ENCODE measurements at places on chromosomes 16 and 17.

DNA sequence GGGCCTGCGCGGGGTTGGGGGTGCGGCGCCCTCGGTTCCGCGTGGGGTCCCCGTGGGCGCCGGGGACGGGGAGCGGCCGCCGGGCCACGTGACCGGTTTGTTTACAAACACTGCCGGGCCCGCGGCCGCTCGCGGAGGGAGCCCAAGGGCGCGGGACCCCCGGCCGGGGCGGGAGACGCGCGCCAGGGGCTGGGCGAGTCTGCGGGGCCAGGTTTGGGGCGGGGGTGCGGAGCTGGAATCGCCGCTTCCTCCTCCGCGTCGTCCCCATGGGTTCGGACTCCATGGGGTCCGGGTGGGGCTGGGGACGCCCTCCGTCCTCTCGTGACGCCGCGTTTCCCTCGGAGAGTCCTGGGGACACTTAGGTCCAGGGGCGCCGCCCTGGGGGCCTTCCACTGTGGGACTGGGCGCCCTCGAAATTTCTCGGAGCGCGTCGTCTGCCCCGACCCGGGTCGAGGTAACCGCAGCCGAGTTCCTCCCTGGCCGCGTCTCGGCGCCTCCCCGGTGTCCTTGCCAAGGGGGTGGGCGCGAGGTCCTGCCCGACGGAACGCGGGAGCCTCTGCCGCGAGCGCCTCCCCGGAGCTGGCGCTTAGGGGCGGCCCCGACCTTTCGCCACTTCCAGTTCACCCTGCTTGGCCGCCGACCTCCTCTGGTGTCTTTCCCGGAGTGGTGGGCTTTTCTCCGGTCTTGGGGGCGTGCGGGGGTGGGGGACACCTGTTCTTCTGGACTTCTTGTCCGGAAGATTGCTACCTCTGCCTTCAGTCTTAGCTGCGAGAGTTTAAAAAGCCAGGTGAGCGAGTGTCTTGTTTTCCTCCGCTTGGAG, 684 bp downstream of the YPEL2 start:
- H3K4me3 ChIP-seq: peak overlapping the region; percentile 91
- peaks cover 49% of the 10 kb centered on the region for H3K4me1 ChIP-seq
- peak overlapping the region; percentile 71 for H3K27ac ChIP-seq
- peak; percentile 29 for DNase-seq
- H3K27me3 ChIP-seq: no peaks in the 10 kb centered on the region

GRCh38 chr17:17372856-17373520, 69.8 kb downstream of the NT5M start:
- H3K27ac ChIP-seq: no peak overlapping the region
- no peak for DNase-seq
- H3K4me3 ChIP-seq: no peak overlapping the region
- H3K36me3 ChIP-seq: no peaks in the 10 kb centered on the region

GRCh38 chr17:16908273-16908672, 63.6 kb downstream of the TNFRSF13B start:
- no peaks in the 10 kb centered on the region for H3K4me1 ChIP-seq
- no peak overlapping the region for H3K4me3 ChIP-seq
- H3K27me3 ChIP-seq: no peaks in the 10 kb centered on the region
- H3K27ac ChIP-seq: no peak overlapping the region
- no peaks in the 10 kb centered on the region for H3K36me3 ChIP-seq

DNA sequence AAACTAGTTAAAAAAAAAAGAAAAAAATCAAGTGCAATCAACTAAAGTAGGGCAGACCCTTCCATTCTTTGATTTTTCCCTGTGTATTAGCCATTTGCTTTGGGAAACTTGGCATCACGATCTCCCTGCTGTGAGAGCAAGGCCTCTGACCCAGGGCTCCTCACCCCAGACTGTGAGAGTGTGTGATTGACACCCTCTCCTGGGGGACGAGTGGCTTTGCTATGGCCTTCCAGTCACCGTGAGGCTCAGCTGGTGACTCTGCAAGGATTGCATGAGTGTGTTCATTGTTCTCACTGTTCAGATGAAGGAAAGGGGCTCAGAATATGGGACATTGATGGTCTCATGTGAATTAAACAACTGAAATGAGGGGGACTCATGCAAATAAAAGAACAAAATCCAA, 69.0 kb upstream of the BCAR1 start:
- H3K4me3 ChIP-seq: no peak overlapping the region
- peaks cover 5% of the 10 kb centered on the region for H3K4me1 ChIP-seq
- DNase-seq: no peak

- peaks cover 10% of the 10 kb centered on the region for H3K36me3 ChIP-seq
- no peak overlapping the region for H3K4me3 ChIP-seq
- DNase-seq: no peak
Measured at GRCh38 chr16:50207652-50208051, 54.5 kb downstream of the TENT4B start.

GRCh38 chr17:76558198-76559095, 18.6 kb downstream of the PRCD start:
- H3K27me3 ChIP-seq: no peaks in the 10 kb centered on the region
- DNase-seq: no peak
- peak overlapping the region; percentile 88 for H3K27ac ChIP-seq
- peaks cover 15% of the 10 kb centered on the region for H3K36me3 ChIP-seq

GRCh38 chr17:77245162-77245926, 104.6 kb downstream of the SEC14L1 start:
- H3K4me3 ChIP-seq: no peak overlapping the region
- no peak overlapping the region for H3K27ac ChIP-seq
- H3K36me3 ChIP-seq: no peaks in the 10 kb centered on the region
- H3K27me3 ChIP-seq: no peaks in the 10 kb centered on the region
- no peak for DNase-seq

GRCh38 chr17:55964191-55964590, 189.1 kb upstream of the ANKFN1 start:
- H3K27ac ChIP-seq: no peak overlapping the region
- DNase-seq: no peak
- no peaks in the 10 kb centered on the region for H3K27me3 ChIP-seq
- H3K4me3 ChIP-seq: no peak overlapping the region
- peaks cover 7% of the 10 kb centered on the region for H3K4me1 ChIP-seq
- H3K36me3 ChIP-seq: no peaks in the 10 kb centered on the region
